Activated naive CD4-positive, alpha-beta T cell (primary cell): ENCODE measurements at places on chromosomes 6 and 20.

GRCh38 chr6:144931172-144932035 is 646.3 kb downstream of the UTRN start:
- no peak for DNase-seq

- DNase-seq = no peak
Observed at GRCh38 chr6:128513878-128514277, 6.5 kb downstream of the PTPRK start.

- peak; percentile 5 for DNase-seq
Observed at GRCh38 chr20:5557123-5557522, 193.1 kb upstream of the SHLD1 start.

- DNase-seq = peak; percentile 61
Observed at GRCh38 chr20:63434599-63435378, 37.7 kb downstream of the KCNQ2 start.

DNA sequence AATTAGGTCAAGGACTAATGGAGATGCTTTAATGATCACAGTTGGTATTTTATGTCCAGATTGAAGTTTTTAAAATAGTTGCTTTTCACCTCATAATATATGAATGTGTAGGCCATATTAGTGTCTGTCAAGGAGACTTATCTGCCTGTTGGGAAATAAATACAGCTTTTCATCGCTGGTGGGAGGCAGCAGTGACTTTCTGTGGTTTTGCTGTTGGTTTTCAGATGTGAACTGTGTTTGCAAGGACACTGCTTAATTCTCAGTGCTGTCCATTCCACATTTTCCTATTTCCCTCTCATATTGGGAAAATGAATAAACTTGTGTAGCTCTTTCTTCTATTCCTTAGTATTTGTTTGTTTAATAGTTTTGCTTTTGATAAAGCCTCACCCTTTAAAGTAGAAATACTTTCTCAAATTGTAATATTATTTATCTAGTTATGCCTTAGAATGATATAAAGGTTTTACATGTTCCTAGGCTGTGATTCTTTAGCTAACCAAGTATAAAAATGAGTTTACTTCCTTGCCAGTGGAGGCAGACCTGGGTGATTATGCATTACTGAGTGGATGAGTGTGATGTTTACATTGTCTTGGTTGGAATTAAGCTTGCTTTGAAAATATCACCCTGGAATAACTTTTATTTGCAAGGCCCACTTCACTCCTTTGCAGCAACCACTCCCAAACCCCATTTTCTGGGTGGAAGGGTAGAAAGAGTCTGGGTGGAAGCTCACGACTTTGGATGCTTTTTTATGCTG is 3.3 kb downstream of the PLCB4 start:
- no peak for DNase-seq

GRCh38 chr6:36319436-36319762 is 17.3 kb downstream of the BNIP5 start:
- no peak for DNase-seq

GRCh38 chr6:109434456-109434855 is 6.0 kb downstream of the PPIL6 start:
- DNase-seq = no peak

GRCh38 chr20:43681991-43682410 is 15.1 kb downstream of the MYBL2 start:
- DNase-seq = no peak

GRCh38 chr20:370977-371754 is 9.4 kb upstream of the TRIB3 start:
- no peak for DNase-seq

DNA sequence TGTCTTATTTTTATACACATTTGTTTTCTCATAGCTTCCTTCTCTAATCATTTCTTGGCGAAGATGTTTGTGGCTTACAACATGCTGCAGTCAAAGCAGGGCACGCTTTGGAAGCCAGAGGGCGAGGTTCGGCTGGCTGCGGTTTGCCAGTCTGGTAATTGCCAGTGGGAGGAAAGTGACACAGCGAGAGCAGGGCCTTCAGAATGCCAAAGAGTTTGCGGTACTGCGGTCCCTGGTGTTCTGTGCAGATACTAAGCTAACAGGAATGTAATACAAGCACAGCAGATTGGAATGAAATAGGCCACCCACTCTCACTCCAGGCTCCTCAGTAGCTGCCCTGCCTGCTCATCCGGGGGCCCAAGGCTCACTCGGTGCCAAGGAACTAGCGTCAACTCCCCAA is 58.7 kb upstream of the TGM3 start:
- no peak for DNase-seq

GRCh38 chr6:143007646-143008045 is 53.0 kb upstream of the AIG1 start:
- no peak for DNase-seq

DNA sequence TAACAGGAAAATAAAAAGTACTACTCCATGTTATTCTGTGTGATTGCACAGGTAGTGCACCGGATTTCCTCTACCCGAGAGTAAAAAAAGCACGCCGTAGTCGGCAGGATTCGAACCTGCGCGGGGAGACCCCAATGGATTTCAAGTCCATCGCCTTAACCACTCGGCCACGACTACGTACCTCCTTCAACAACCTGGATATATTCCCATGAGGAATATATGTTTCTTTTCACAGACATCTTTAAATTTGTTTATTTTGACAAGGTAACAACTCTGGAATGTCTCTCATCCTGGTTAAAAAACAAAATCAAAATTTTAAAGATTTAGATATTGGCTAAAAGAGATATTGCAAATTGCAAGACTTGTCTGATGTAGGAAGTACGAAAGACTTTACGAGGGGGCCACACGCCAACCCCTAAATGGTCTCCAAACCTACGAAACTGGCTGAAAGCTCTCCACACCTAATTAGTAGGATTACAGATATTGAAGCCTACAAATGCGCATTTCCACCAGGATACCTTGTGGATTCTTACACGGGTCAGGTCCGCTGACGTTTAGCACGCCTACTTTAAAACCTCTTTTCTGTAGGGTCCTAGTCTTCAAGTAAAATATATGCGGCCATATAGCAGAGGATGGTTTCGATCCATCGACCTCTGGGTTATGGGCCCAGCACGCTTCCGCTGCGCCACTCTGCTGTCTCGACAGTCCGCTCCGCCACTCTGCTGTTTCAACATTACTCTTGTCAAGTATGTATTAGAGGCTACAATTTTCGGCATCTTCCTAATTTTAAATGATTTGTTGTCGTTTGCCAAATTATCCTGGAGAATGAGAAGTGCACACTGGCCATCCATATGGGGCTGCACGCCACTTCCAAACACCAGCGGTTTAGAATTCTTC is 52.2 kb upstream of the BTN3A2 start:
- DNase-seq = peak; percentile 67

DNA sequence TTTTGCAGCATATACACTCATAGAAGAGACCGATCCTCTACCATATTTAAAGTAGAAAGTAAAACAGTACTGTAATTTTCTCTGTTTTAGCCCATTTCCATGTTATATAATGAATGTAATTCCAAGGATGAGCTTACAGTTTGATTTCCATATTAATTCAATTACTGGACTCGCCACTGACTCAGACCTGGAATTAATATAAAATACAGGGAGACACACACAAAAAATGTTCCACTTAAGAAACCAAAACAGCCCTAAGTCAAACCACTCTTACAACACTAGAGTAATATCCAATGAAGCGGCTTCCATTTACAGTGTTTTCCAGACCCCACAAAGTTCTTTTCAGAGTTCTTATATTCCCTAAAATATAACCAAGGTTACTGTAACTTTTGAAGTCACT is 110.6 kb downstream of the BACH2 start:
- DNase-seq = no peak

GRCh38 chr6:89836639-89837222 is 7.1 kb downstream of the CASP8AP2 start:
- DNase-seq = no peak

- DNase-seq = no peak
Observed at GRCh38 chr20:19603376-19603750, 154.7 kb upstream of the RIN2 start.

DNA sequence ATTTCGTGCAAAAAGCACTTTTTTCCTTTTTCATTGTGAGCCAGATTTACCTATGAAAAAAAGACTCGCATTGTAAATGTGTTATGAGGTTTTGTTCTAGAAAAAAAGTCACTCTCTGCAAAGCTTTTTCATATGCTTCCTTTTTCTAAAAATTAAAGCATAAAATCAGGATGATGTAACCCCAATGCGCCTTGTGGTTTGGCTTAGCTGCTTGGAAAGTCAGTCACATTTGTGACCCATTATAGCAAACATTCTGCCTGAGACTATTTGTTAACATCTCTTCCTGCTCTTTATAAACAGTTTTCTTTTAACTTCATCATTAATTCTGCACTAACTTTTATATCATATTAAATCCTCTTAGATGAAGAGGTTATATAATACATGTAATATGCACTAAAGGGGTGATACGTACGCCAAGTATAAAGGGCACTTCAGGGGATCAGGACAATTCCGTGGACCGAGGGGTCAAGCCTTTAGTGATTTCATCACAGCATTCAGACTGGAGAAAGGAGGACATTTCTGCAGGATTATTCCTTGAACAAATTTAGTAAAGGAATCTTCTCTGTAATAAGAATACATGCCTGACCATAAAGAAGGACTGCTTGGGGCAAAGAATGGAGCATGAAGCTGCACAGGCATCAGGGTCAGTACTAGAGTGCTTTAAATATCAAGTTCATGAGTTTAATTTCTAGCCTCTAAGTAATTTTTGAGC is 48.1 kb upstream of the SMLR1 start:
- no peak for DNase-seq

DNA sequence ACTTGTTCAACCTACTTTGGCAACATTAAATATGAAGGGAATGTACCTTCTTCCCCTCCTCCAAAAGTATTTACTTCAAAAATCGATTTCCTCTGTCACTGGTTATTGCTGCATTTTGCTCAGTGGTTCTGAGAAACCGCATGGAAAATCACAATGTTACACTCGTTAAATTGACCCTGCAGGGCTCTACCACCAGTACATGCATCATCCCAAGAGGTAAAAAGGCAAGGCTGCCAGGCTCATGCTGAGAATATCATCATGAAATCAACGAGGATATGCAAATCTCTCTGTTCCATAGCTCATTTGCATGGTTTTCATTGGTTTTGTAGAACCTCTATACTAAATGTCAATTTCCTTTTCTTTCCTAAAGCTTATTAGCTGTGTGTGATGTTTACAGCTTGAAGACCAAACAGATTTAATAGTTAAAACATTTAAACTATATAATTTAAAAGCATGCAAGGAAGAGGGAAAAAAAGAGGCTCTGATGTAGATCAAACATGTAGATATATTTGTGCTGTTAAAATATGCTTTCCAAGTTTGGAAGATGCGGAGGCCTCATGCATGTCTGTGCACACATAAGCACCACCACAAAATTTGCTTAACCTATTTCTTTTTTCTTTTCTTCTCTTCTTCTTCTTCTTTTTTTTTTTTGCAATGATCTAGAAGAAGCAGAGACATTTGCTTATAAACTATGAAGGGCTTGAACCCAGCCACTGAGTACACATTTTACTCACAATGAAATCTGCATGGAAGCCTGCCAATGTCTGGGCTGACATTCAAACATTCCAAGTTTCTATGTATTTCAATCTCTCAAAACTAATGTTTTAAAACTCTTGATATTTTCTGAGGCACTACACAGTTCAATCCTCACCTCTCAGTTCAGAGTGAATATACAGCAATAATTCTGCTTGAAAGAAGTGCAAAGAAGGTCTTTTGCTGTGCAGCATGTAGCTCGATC is 194.0 kb downstream of the GMPR start:
- no peak for DNase-seq

GRCh38 chr6:34056305-34057108 is 89.4 kb downstream of the GRM4 start:
- no peak for DNase-seq

DNA sequence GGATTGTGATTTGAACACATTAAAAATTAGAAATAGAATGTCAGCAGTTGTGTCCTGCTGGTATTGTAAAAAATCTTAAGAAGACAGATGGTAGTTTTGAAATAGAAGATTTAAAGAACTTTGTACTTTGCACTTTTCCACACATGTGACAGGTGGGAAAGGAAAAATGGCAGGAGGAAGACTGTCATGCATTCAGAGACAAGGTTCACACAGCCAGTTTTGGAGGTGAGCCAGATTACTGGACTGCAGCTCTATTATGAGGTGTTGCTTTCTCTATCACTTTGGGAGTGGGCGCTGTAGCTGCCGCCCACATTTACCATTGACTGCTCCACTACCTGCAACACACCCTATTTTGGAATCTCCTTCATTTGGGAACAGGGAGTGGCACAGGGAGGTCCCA is 12.1 kb upstream of the NDUFAF4 start:
- no peak for DNase-seq

- no peak for DNase-seq
Observed at GRCh38 chr20:4147319-4147718, 132.0 kb upstream of the RNF24 start.

GRCh38 chr6:16712255-16712930 is 48.9 kb downstream of the ATXN1 start:
- DNase-seq = no peak

- no peak for DNase-seq
Observed at GRCh38 chr6:118770835-118771234, 119.4 kb upstream of the CEP85L start.

DNA sequence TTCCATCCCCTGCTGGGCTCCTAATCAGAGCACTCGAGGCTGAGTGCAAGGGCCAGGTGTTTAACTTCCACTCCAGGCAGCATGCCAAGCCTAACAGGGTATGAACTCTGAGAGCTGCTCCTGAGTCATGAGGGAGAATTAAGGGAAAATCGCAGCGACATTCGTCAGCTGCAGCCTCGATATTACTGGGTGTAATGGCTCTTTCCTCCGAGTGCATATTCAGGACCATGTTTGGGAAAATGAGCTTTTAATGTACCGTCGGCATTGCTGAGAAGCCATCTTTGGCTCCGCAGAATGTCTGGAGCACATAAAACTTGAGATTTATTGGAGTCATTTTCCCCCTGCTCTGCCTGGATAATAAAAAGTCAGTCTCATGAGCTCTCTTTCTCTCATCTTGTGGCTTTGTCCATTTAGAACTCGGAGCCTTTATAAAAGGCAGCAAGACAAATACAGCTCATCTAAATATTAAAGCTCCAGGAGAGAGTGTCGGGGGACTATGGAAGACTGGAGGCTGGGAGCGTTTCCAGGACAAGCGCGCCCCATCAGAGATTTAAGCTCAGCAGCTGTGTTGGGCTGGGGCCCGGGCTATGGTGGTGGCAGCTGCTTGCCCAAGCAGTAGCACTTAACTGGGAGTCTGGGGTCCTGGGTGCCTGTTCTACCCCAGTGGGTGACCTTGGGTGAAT is 103.7 kb downstream of the TOX2 start:
- DNase-seq = no peak

GRCh38 chr6:158311193-158311592 is 1.1 kb upstream of the TULP4 start:
- no peak for DNase-seq

- DNase-seq = no peak
Observed at GRCh38 chr20:49320460-49320859, 42.6 kb upstream of the ZNFX1 start.

GRCh38 chr20:21052241-21052640 is 53.9 kb downstream of the LINC00237 start:
- DNase-seq = no peak

- no peak for DNase-seq
Observed at GRCh38 chr6:142937986-142938385, 7.0 kb downstream of the HIVEP2 start.

- DNase-seq = no peak
Observed at GRCh38 chr20:35120012-35120701, 27.0 kb downstream of the EDEM2 start.
